Esophagus muscularis mucosa (tissue), 4 donors: ENCODE measurements at places on chromosomes 6 and 20. TPM values are rescaled to one million over a fixed set of nuclear protein-coding genes. Genes with fewer than 3 reads are reported as not detected.

GRCh38 chr6:71577766-71578165, 289.2 kb downstream of the OGFRL1 start:
- no peak overlapping the region for H3K27ac ChIP-seq
- H3K27me3 ChIP-seq = no peaks in the 10 kb centered on the region
- no peak overlapping the region for H3K4me3 ChIP-seq
- no peaks in the 10 kb centered on the region for H3K4me1 ChIP-seq

PRND gene
- not detected for total RNA-seq

DNA sequence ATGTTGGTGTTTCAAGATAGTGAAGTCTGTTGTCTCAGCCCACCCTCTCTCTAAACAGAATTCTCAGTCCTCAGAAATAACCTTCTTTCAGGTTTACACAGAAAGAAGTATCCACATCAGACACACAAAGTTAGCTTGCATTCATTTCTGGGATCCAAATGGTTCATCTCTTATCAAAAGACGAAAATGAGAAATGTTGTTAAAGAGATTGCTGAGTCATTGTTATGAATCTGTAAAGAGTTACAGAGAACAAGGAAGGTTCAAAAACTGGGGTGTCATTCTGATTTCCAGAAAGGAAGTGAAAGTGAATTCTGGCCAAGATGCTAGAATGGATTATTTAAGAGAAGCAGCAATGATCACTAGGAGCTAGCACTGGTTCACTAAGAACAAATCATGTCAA, 90.5 kb upstream of the ATXN1 start:
- no peak for DNase-seq
- H3K27me3 ChIP-seq = no peaks in the 10 kb centered on the region
- no peaks in the 10 kb centered on the region for H3K4me1 ChIP-seq
- no peak overlapping the region for H3K4me3 ChIP-seq

DNA sequence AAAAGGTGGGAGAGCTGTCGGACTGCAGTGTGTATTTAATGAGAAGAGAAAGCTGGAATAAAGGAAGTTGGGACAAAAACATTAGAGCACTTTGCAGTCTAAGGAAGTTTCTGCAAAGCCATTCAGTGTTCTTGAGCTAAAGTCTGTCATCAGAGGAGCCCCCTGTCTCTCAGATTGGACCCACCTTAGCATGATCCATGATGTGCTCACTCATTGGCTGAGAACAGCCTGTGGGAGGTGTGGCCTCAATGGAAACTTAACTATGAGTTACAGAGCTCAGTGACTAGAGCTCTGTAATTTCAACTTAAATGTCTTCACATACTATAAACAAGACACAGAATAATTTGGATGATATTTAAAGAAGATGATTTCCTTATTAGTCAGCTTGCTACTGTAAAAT, 437.0 kb downstream of the BTBD3 start:
- H3K27me3 ChIP-seq = no peaks in the 10 kb centered on the region
- DNase-seq = no peak
- no peak overlapping the region for H3K4me3 ChIP-seq
- H3K36me3 ChIP-seq = no peaks in the 10 kb centered on the region
- H3K4me1 ChIP-seq = no peaks in the 10 kb centered on the region
- no peak overlapping the region for H3K27ac ChIP-seq

DNA sequence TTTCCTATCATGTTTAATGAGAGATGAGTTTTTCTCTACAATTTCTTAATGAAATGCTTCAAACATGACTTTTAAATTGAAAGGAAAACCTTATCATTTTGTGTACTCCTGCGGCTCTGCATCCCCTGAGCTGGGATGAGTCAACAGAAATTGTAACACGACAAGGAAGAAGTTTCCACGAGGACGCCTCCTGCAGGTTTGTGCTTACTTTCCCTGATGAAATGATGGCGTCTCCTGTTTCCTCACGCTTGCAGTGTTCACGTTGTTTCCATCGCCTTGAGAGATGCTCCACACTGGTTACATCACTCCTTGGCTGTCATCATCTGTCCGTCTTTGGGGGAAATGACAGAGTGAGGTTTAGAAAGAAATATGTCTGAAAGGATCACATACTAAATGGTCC, 233.7 kb upstream of the ZFP64 start:
- H3K4me1 ChIP-seq = no peaks in the 10 kb centered on the region
- no peaks in the 10 kb centered on the region for H3K36me3 ChIP-seq
- no peak overlapping the region for H3K27ac ChIP-seq
- no peaks in the 10 kb centered on the region for H3K27me3 ChIP-seq
- no peak overlapping the region for H3K4me3 ChIP-seq

GRCh38 chr20:47749339-47749738, 35.9 kb downstream of the SULF2 start:
- H3K27ac ChIP-seq = peak overlapping the region; percentile 34
- H3K27me3 ChIP-seq = no peaks in the 10 kb centered on the region
- H3K4me3 ChIP-seq = no peak overlapping the region

- no peak for DNase-seq
- no peak overlapping the region for H3K4me3 ChIP-seq
- no peaks in the 10 kb centered on the region for H3K27me3 ChIP-seq
- no peaks in the 10 kb centered on the region for H3K36me3 ChIP-seq
- H3K27ac ChIP-seq = no peak overlapping the region
- no peaks in the 10 kb centered on the region for H3K4me1 ChIP-seq
Measured at GRCh38 chr6:153028286-153028685, 25.8 kb upstream of the MTRF1L start.
